ENCODE measurements at places on chromosomes 12 and 14.

GRCh38 chr12:19550626-19551025, 111.3 kb downstream of the AEBP2 start:
- no peak for DNase-seq

DNA sequence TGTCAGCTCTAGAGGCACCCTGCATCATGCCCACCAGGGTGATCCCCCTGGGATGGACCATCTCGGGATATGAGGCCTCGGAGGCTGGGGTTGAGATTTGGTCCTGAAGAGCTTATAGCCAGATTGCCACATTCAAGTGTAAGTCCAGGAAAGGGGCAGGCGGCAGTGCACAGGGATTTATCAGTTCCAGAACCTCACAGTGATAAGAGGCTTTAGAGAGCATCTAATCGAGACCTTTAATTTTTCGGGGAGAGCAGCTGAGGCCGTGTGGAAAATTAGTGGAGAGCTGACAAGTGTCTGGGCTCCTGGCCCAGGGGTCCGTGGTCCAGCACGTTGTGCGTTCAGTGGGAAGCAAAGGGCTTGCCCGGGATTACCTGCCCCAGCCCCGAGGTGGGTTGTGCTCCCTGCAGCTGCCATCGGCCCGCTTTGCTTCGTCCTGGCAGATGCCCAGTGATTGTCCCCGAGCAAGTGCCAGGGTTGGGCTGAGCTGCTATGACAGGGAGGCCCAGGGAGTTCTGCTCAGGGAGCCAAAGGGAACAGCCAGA, 52.1 kb downstream of the C14orf132 start:
- DNase-seq, result no peak

- DNase-seq, result no peak
Measured at GRCh38 chr14:78519863-78520262, 349.7 kb downstream of the NRXN3 start.

GRCh38 chr12:121578230-121579189, 2.3 kb downstream of the KDM2B start:
- DNase-seq, result no peak

DNA sequence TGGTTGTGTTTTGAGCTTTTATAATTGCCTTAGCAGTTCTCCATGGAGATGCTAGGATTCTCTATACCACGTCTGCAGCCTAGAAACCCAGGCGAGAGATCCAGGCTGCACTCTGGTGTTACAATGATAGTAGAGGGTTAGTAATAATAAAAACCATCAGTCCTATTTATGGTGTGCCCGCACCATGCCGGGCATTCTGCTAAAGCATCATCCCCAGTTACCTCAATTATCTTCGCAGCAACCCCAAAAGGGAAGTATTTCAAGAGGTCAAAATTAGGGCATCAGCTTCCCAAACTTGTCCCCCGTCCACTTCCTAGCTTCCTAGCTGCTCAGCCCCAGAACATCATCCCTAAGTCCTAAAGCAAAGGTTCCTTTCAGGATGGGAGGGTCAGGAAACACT, 3.2 kb downstream of the SYNE3 start:
- DNase-seq, result no peak

- DNase-seq, result no peak
Measured at GRCh38 chr14:38255673-38256532, at the start of gene CLEC14A. Gene CLEC14A (minus strand): TSS chr14:38256093. CDS start chr14:38256022, 71 bp downstream.

GRCh38 chr12:65656891-65657351, 167.4 kb upstream of the HMGA2 start:
- no peak for DNase-seq

- DNase-seq, result no peak
Measured at GRCh38 chr12:122918827-122919226, 22.9 kb upstream of the VPS37B start.

GRCh38 chr14:25003537-25003936, 46.4 kb downstream of the STXBP6 start:
- DNase-seq, result no peak

DNA sequence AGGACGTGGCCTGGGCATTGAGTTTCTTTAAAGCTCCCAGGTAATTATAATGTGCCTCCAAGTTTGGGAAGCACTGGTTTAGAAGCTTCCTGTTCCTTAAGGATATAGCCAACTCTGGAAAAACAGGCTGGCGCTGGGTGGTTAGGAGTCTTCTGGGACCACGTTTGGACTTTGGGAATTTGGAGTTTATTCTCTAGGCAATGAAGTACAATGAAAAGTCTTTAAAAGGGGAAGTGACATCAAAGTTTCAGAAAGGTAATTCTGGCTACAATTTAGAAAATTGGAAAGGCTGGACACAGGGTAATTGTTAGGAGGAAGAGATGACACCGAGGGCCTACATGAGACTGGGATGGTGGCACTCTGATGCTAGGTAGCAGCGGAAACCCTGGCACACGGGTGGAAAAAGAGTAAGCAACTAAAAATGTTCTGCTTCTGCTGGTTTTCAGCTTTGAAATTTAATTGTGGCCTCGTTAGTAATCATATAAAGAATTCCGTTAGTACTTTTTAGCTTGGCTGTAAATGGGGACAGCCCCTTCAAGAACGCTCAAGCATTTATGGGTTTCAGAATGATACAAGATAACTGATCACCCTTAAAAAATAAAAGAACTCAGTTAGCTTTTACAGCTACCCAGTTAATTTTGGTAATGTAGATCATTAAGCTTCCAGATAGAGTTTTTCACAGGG, 12.7 kb upstream of the DCP1B start:
- no peak for DNase-seq

DNA sequence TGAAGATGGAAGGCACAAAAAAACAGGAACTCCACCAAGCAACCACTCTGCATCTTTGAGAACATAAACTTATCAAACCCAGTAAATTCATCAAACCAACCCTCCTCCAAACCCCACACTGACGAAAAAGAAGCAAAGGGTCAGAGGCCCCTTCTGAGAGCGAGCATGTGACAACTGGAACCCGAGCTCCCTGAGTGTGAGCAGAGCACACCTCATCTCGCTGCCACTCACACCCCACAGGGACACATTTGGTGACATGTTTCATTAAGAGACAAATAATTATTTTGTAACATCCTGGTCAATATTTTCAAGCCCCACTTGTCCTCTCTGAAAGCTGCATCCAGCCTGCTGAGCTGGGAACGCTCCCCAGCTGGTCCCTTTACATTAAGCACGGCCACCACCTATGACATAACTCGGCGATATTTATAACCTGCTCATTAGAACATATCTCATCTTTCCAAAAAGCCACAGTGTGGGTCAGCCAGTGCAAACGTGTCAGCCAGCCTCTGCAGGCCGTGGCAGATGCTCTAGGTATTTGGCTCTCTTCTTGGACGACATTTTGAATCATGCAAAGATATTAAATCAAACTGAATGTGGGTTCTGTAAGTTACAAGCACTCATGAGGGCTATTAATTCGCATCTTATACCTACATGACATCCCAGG, 120.1 kb downstream of the TTC7B start:
- DNase-seq, result no peak

GRCh38 chr14:74763803-74764531, 851 bp downstream of the YLPM1 start:
- DNase-seq, result no peak

- no peak for DNase-seq
Measured at GRCh38 chr12:14369311-14369710, 3.8 kb downstream of the ATF7IP start.
